Stimulated activated CD4-positive, alpha-beta T cell treated with anti-CD3 and anti-CD28 coated beads, Interleukin-4, amount 100 ng/mL, for 24 hours (primary cell): ENCODE measurements at places on chromosomes 5 and 9.

- peak; percentile 42 for DNase-seq
These were observed 83.4 kb downstream of the SH3PXD2B start for GRCh38 chr5:172370648-172371545.

GRCh38 chr5:127634007-127634406 is 14.9 kb upstream of the CTXN3 start:
- DNase-seq: no peak

DNA sequence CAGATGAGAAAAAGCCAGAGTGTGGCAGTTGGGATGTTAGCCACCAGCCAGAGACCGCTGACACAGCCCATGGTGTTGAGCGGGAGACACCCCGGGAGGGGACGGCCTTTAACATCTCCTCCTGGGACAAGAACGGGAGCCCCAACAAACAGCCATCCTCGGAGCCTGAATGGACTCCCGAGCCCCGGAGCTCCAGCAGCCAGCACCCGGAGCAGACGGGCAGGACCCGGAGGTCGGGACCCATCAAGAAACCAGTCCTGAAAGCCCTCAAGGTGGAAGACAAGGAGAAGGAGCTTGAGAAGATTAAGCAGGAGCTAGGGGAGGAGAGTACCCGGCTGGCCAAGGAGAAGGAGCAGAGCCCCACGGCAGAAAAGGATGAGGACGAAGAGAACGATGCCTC is 28.0 kb upstream of the POMT1 start:
- no peak for DNase-seq

DNA sequence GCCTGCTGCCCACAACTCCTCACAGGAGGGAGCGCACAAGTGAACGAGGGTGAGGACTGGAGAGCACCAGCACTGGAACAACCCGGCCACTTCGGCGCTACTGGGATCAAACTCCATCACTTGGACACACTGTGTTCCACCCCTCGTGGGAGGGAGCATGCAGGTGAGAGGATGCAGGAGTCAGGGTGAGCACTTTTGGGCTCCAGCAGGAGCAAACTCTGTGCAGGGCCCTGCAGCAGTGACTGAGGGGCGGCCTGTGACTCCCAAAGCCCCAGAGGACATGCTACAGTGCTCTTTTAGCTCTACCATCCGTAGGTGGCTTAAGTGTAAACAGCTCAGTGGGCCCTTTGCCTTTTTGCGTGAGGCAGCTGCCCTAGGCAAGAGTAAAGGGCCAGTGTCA is 4.4 kb upstream of the MOCS2 start:
- no peak for DNase-seq

DNA sequence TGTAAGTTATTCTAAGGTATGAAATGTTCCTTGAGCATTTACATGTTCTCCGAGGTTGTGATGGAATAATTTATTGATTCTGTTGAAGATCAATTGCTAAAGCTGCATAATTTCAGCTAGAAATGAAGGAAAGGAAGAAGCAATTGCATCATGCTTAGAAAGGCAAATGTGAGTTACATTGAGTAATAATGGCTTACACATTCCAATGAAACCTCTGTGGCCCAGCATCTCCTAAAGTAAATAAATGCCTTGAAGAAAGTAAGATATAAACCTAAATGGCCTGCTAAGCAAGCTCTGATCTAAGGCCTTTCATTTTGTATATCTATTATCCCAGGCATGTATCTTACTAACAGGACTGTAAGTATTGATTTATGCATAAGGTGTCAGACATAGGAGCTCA is 677.3 kb upstream of the RGMB start:
- no peak for DNase-seq

GRCh38 chr5:98774192-98775033 is 950 bp downstream of the RGMB start:
- DNase-seq: peak; percentile 51

DNA sequence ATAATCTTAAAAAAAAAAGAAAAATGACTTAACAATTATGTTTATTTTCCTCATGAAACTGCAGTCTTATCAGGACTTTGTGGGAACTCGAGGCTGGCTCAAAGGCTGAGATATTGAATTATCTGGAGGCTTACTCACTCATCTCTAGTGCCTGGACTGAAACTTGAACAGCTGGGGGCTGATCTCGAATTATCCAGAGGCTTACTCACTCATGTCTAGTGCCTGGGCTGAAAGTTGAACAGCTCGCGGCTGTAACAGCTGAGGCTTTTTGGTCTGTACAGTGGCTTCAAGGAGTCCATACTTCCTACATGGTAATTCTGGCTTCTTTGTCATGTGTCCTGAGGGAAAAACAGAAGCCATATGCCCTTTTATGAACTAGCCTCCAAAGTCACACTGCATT is 371.9 kb downstream of the CETN3 start:
- no peak for DNase-seq

DNA sequence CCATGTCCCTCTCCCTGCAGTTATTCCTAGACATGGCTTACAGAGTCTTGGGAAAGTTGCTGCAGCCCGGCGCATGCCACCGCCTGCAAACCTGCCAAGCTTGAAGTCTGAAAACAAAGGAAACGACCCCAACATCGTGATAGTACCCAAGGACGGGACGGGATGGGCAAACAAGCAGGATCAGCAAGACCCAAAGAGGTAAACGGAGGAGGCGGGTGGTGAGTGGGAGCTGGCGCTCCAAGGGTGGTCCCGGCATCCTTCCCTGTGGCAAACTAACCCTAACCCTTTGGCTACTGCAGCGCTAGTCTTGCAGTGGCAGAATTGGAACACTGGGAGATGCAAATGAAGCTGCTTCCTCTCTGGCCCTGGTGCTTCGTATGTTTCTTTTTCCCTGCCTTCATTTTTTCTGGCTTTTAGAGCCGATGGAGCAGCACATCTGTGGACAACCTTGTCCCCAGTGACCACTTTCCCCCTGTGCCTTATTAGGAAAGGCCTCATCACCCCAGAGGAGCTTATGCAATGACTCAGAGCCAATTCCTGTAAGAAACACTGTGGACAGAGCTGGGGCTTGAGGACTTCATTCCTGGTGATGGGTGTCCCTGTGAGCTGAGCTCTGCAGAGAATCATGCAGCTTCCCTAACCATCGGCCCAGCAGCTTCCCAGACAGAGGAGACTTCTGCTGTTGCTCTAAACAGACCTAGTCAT is 38.9 kb downstream of the PRRC2B start:
- DNase-seq: no peak

GRCh38 chr9:134314039-134314949 is 12.0 kb upstream of the RXRA start:
- no peak for DNase-seq

GRCh38 chr5:74040065-74040551 is 414.1 kb downstream of the ARHGEF28 start:
- no peak for DNase-seq

DNA sequence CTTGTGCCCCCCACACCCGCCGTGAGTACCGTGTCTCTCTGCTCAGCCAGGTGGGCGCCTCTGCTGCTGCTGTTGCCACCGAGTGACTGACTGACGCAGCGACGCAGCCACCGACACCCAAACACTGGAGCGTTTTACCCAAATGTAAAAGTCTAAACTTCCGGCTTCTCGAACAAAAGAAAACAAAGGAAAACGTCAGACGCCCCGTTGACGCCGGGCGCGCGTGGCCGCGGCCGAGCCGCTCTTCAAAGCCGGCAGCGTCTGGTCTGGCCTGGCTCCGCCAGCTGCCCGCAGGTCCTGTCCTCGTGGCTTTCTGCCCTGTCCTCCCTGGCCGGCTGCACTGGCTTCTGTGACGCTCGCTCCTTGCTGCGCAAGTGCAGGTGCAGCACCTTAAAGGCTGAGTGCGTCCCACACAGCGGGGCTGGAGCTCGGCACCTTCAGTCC is 41.4 kb upstream of the CLPTM1L start:
- peak; percentile 63 for DNase-seq

GRCh38 chr5:155025895-155026294 is 12.3 kb downstream of the KIF4B start:
- DNase-seq: no peak

GRCh38 chr5:60613826-60614225 is 86.1 kb downstream of the DEPDC1B start:
- DNase-seq: no peak

GRCh38 chr5:80864706-80865435 is 95.3 kb upstream of the RASGRF2 start:
- DNase-seq: peak; percentile 20

- no peak for DNase-seq
These were observed 147.2 kb upstream of the EPB41L4A start for GRCh38 chr5:112566251-112566650.

DNA sequence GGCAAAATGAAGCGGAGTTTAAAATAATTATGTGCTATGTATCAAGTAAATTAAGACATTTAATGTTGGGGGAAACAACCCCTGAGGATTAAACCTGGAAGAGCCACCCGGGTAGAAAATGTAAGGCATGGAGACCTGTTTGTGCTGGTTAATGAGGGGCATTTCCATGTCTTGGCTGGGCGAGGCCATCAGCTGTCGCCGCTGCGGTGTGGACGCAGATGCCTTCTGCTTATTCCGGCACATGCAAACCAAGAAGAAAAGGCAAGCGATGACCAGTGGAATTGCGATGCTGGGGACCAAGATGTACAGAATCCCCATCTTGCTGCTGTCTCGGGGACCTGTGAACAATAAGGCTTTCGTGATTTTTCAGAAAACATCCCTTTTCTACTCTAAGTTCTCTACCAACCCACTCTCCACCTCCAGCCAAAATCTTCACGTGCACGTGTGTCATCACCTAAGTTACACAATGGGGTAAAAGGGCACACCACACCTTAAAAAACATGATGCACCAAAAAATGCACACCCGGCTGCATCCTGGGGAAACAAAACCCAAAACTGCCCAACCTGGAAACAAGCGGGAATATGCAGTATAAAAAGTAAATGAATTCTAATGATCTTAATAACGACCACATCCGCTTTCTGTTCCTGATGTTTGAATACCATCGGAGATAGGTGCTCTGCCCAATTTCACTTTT is 223.5 kb downstream of the ROR2 start:
- no peak for DNase-seq

- no peak for DNase-seq
These were observed 61.7 kb downstream of the LIFR start for GRCh38 chr5:38494763-38495162.

GRCh38 chr5:115577741-115578140 is 24.5 kb downstream of the TICAM2 start:
- no peak for DNase-seq

- DNase-seq: no peak
These were observed 65.8 kb upstream of the TBC1D2 start for GRCh38 chr9:98321269-98321668.

DNA sequence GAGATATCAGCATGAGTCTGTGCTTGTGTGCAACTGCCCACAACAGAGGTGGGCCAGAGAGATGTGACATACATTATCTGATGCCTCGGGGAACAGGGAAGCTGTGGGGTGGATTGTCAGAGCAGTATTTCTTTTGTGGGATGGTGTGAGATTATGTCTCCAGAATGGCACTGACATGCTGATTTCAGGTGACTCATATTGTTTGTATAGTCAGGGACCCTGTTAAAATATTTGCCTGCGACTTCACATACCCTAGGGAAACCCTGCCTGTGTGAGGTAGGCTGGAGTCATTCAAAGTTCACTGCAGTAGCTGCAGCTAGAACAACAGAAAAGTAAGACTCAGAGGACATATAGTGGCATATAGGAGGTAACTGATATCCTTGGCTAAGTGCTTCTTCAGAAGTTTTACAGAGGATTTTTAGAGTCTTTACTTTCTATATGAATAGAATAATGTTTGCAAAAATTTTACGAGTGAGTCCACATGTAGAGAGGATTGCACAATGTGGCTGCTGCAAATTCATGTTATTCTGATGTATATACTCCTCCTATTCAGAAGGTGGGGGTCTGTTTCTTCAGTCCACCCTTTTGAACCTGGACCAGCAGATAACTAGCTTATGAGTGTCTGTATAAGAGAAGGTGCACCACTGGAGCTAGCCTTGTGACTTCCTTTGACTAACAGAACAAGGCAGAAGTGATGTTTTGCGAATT is 89.3 kb downstream of the MACIR start:
- DNase-seq: no peak

DNA sequence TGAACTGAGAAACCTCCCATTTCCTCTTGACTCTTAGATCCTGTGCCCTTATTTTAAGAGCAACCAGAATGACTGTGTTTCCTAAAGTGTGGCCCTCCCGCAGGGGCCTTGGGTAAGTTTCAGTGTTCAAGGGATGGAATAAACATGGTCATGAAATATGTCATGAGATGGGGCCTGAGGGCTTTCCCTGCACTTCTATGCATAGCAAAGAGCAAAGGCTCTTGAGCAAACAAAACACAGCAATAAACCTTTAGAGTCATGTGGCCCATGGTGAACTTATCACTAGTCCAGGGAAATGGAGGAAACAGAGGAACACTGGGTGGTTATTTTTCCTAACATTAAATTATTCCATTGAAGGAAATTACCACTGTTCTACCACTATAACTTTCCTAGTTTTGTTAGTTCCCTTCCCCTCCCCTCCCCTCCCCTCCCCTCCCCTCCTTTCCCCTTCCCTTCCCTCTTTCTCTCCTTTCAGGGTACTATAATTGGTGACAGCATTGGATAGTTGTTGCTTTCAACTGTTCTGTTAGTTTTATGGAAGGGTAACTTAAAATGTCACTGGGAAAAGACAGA is 72.4 kb downstream of the CTSL start:
- no peak for DNase-seq

DNA sequence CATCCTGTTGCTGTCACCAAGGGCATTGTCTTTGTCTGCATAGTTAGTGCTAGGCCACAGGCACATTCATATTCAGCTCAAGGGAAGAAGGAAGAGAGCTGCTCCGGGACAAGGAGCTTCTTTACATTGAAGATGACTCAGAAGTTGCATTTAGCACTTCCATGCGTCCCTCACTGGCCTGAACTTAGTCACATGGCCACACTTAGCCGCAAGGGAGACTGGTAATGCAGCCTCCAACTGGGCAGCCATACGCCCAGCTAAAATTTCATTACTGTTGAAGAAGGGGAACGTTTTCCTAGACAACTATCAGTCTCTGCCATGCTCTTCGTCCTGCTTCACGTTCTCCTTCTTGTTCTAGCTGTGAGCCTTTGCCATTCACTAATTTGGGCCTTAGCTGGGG is 20.0 kb downstream of the ACTL7B start:
- no peak for DNase-seq

DNA sequence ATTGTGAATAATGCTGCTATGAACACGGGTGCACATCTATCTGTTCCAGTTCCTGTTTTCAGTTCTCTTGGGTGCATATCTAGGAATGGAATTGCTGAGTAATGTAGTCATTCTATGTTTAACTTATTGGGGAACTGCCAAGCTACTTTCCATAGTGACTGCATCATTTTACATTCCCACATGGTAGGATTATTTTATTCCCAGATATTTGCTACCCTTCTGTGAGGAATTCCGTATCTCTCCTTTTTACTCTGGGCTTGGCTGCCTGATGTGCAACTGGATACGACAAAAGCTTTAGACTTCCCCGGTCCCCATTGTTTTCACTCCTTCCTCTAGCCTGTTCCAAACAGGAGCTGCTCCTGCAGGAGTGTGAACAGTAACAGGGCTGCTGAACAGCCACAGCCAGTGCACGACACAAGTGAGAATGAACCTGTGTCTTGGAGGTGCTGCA is 7.2 kb downstream of the TAS2R1 start:
- DNase-seq: no peak

GRCh38 chr5:95690333-95690732 is 7.5 kb upstream of the SPATA9 start:
- DNase-seq: no peak
